ENCODE measurements at places on chromosomes 6 and 20.

GRCh38 chr6:56381801-56382251 is 134.4 kb upstream of the COL21A1 start:
- DNase-seq, result no peak

DNA sequence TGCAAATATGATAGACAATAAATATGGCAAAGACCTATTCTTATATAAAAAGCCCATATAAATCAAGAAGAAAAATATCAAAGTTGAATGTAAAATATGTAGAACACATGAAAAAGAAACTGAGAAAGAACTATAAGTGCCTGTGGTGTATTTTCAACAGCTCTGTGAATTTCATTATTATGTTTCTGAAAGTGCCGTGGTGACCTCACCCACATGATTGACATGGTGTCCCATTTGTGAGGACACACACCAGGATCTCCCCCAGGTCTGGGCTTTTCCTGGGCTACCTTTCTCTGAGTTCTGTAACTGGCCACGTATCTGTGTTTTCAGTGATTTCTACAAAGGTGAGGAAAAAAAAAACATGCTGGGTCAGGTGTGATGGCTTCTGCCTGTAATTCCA is 86.7 kb downstream of the BMP6 start:
- DNase-seq, result no peak

DNA sequence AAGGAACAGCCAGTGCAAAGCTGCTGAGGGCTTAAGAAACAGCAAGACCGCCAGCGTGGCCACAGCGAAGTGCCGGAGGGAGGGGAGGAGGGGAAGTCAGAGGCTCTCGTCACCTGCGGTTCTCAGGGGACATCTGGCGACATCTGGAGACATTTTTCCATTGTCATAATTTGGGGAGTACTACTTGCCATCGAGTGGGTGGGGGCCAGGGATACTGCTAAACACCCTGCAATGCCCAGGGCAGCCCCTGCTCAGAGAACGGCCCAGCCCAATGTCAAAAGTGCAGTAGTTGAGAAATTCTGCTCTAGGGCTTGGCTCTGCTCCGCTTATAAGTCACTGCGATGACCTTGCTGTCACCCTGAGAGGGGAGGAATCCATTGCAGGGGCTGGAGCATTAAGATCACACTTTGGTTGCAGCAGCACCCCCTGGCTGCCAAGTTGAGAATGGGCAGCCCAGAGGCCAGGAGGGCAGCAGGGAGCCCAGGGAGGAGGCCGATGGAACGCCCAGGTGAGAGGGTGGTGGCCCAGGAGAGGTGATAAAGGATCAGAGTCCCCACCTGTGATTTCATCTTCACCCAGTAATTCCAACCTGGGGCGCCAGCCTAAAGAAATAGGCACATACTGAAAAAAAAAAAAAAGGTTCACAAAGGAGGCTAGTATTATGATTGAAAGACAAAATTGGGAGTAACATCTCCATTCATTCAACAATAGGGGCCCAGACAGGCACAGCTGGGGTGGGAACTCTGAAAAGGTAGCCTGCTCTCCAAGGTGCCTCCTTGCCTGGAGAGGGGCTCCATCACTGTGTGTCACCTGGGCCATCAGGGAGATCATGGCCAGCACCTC is 218.2 kb downstream of the BMP7 start:
- peak; percentile 36 for DNase-seq

GRCh38 chr20:63133481-63134091 is 82.3 kb downstream of the YTHDF1 start:
- no peak for DNase-seq
